Brain (organoid and tissue), 16 donors: ENCODE measurements at places on chromosomes 5 and 9.

- no peak for DNase-seq
Measured at GRCh38 chr9:129497813-129498450, 123.0 kb downstream of the C9orf50 start.

- no peak for DNase-seq
Measured at GRCh38 chr9:109705515-109705914, 74.5 kb upstream of the PALM2AKAP2 start.

GRCh38 chr5:72224946-72225463, 95.0 kb downstream of the MRPS27 start:
- DNase-seq: no peak

GRCh38 chr5:96022971-96023370, 61.3 kb upstream of the ELL2 start:
- DNase-seq: no peak
